ENCODE measurements at places on chromosomes 12 and 14.

GRCh38 chr14:28772613-28773012, 6.0 kb downstream of the FOXG1 start:
- no peak for DNase-seq

DNA sequence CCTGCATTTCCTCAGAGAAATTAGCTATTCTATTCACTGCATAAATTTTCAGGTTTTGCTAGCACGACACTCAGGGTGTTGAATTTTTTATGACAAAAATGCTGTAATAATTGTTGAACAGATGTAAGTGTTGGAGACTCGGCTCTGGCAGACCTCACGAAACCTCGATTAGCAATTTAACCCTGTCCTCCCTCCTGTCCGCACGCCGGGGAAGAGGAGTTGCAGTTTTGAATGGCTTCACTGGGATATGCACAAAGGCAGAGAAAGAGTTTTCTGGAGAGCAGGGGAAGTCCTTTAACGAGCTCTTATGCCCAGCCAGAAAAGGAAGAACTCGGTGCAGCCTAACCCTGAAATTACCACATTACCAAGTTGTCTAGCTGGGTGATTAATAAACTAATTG, 661.1 kb downstream of the VRK1 start:
- DNase-seq, result no peak

- no peak for DNase-seq
These were observed 319.2 kb downstream of the BCL11B start for GRCh38 chr14:98952593-98953350.

DNA sequence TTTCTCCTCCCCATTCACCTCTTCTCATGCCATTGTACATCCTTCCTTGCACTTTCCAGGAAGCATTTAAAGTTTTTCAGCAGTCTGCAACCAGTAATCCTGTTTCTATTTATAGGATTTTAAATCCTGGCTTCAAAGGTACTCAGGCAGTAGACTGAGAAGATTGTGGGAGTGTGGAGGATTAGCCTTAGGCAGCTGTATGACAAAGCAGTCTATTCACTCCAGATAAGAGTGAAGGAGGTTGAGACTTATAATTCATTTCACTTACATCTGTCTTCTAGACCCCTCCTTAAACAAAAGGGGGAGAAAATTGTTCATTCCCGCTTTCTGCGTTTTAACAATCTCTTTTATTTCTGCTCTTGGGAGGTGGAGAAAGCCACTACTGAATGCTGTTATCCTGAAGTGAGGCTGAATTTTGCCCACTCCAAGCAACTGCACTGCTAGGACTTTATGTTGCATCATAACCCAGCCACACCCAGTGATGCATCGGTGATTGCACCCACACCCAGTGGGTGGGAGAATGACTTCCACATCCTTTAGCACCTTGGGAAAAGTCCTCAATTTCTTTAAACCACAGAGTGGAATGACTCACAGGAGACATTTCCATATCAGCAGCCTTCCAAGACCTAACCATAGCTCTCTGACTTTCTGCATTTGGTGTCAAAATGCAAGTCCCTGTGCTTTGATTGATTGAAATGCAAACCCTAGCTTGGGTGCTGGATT, 382.5 kb upstream of the ATP2B1 start:
- DNase-seq, result no peak

DNA sequence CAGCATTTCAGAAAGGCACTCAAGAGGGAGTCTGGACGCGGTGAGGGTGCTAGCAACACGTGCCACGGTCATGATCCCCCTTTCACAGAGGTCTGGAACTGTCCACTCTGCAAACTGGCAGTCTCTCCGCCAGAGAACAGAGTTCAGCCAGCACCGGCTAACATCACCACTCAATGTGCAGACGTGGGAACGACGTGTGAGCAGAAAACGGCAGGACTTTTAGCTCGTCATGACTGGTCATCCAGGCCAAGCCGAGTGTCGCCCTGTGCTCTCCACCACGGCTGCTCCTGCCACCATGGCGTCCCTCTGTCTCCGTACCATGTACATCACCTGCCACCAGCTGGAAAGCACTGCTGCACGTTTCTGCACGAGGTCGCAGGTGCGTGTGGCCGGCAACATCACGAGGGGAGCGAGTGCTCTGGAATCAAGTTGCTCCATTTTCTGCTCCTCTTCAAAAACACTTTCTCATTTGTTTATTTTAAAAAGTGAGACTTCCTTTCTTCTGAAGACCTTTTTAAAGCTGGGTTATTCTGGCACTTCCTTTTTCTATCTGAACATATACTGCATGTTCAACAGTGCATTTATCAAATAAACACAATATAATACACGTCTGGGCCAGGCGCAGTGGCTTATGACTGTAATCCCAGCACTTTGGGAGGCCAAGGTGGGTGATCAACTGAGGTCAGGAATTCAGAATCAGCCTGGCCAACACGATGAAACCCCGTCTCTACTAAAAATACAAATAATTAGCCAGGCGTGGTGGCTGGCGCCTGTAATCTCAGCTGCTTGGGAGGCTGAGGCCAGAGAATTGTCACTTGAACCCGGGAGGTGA, 28.0 kb downstream of the SLC15A4 start:
- no peak for DNase-seq

DNA sequence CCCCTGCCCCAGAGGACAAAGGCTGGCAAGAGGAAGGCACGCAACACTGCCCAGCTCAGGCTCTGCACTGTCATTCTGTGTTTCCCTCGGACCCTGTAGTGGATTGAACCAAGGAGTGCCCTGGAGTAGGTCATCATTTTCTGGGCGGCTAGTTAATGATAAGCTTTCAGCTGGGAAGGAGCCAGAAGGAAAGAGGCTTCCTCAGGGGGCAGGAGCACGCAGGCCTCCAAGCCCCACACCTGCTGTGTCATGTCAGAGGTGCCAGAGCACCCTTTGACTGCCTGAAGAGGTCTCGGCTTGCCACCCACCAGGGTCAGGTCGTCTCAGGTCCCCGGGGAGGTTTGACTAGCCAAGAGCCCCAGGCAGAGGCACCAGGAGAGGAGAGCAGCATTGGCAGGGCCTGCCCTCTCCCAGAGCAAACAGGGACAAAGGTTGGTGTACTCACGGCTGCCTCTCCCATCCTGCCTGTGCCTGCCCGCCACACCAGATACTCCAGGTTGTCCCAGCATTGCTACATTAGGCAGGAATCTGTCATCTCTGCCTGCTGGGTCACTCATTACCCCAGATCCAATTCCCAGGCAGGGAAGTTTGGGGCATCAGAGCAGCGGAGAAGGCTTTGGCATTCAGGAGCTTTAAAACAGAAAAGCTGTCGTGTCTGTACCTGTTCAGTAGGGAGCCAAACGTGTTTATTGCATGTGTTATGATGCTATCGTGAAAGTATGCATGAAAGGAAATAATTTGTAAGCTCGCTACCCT, 33.5 kb upstream of the ATP2A2 start:
- no peak for DNase-seq

- no peak for DNase-seq
These were observed 38.2 kb upstream of the MTHFD1 start for GRCh38 chr14:64349741-64350490.

DNA sequence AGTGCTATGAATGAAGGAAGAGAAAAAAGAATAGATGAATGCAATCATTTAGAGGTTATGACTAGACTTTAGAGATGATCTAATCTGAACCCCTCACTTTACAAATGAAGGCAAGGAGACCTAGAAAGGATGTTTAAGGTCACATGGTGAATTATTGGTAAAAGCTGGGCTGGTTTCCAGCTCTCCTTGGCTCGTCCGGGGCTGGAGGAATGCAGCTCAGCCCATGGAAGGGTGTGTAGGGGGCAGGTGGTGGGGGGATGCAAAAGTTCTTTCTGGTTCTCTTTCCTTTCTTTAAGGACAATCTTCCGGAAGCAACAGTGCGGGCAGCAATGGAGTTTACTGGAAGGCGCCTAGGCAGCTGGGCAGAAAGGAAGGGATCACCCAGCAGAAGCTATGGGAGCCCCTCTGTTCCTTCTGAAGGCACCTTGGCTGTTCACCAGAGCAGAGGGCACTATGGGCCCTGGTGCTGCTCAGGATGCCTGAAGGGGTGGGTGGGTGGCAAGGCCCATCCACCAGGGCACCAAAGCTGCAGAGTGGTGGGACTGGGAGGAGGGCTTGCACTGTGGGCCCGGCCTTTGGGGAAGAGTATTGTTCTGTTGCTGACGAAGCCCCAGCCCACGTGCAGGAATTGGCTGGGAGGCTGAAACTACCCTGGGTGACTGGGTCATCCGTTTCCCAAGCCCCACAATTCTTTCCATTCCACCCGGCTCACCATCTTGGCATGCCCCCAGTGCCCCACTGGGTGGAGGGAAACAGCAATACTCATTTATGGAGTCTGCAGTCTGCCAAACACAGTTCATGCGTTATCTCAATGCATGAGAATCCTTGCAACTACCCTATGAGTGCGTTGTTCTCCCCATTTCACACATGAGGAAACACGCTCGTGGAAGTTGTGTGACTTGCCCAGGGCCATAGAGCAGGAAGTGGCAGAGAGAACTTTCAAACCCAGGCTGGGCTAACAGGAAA, 78.2 kb downstream of the IRF2BPL start:
- DNase-seq, result no peak

GRCh38 chr12:78194448-78194847, 363.8 kb downstream of the NAV3 start:
- DNase-seq, result no peak

- DNase-seq, result no peak
These were observed 26.6 kb upstream of the GTF2A1 start for GRCh38 chr14:81247271-81247766.

DNA sequence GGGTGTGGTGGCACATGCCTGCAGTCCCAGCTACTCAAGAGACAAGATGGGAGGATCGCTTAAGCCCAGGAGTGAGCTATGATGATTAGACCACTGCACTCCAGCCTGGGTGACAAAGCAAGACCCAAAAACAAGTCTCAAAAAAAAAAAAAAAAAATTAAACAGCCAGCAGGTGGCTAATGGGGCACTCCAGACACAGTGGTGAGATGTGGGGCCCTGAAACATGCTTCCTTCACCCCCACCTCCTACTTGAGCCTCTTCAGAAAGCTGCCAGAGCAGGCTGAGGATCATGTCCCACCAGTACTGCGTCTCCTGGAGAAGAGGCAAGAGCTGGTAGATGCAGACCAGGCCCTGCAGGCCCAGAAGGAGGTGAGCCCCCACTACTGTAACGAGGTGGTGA, 2.1 kb downstream of the CFAP73 start:
- DNase-seq, result no peak

- DNase-seq, result no peak
These were observed 15.1 kb upstream of the GALNT6 start for GRCh38 chr12:51406290-51406689.

GRCh38 chr14:37587131-37587803, 7.8 kb downstream of the FOXA1 start:
- DNase-seq, result no peak

DNA sequence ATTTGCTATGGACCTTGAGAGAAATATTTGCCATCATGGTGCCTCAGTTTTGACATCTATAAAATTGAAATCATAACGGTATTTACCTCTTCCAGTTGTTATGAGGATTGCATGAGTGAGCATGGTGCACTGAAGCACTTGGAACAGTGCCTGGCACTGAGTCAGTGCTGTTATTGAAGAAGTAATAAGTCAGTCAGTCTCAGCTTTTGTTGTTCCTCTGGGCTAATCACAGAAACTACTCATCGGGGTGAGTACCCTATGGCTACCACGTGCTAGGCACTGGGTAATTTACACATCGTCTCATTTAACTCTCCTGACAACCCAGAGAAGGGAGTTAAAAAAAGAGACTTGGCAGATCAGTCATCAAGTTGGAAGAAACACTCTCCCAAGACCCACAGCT, 159.5 kb upstream of the NRXN3 start:
- no peak for DNase-seq

DNA sequence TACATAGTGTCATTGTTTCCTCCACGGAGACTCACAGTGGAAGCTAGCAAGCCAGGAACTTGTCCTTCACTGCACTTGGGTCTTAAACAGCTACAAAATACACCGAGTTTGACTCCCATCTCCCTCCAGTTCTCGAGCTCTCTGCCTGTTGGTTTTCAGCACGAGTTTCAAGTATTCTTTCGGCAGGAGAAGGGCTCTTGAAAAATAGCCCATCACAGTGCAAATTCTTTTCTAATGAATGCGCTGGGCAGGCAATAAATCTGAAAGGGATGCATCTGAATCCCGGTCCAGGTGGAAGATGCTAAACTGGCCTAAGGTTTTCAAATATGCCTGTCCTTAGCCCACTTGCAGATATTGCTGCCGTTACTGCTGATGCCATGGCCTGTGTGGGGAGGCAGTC, 173.9 kb downstream of the CACNA1C start:
- no peak for DNase-seq

- DNase-seq, result peak; percentile 67
These were observed 37.7 kb downstream of the SLC5A8 start for GRCh38 chr12:101172316-101172715.
